ENCODE measurements at places on chromosomes 12 and 14.

- DNase-seq = no peak
Observed at GRCh38 chr14:61101803-61102548, 120.9 kb downstream of the SLC38A6 start.

- no peak for DNase-seq
Observed at GRCh38 chr12:51683763-51684357, 92.8 kb downstream of the SCN8A start.

DNA sequence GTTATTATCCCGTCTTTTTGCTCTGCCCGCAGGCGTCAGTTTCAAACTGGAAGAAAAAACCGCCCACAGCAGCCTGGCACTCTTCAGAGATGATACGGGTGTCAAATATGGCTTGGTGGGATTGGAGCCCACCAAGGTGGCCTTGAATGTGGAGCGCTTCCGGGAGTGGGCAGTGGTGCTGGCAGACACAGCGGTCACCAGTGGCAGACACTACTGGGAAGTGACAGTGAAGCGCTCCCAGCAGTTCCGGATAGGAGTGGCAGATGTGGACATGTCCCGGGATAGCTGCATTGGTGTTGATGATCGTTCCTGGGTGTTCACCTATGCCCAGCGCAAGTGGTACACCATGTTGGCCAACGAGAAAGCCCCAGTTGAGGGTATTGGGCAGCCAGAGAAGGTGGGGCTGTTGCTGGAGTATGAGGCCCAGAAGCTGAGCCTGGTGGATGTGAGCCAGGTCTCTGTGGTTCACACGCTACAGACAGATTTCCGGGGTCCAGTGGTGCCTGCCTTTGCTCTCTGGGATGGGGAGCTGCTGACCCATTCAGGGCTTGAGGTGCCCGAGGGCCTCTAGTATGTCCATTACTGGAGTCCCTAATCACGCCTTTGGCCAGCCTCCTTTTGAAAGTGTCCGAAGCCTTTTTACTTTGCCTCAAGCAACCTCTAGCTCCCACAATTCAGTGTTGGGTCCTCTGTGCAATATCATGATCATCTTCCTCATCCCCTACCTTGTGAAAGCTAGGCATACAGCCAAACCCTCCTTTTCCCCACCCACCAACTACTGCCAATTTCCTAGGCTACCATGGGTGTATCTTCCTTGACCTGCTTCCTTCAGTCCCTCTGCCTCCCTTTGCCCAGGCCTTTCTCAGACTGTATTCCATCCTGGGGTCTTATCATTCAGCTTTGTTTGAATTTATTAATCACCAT, 891 bp downstream of the SPRYD4 start:
- DNase-seq = no peak

DNA sequence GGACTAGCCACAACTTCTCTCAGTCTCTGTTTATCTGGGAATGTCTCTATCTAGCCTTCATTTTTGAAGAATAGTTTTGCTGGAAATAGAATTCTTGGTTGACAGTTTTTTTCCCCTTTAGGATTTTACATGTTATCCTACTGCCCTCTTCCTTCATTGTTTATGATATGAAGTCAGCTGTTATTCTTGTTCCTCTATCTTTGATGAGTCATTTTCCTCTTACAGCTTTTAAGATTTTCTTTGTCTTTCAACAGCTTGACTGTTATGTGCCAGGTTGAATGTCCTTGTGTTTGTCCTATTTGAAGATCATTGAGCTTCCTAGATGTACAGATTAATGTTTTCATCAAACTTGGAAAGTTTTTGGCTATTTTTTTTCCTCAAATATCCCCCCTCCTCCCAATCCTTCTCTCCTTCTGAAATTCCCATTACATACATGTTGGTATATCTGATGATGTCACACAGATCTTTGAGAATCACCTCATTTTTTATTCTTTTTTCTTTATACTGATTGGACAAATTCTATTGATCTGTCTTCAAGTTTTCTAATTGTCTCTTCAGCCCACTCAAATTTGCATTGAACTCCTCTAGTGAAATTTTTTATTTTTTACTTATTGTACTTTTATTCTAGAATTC, 4.5 kb upstream of the GOLGA5 start:
- no peak for DNase-seq

DNA sequence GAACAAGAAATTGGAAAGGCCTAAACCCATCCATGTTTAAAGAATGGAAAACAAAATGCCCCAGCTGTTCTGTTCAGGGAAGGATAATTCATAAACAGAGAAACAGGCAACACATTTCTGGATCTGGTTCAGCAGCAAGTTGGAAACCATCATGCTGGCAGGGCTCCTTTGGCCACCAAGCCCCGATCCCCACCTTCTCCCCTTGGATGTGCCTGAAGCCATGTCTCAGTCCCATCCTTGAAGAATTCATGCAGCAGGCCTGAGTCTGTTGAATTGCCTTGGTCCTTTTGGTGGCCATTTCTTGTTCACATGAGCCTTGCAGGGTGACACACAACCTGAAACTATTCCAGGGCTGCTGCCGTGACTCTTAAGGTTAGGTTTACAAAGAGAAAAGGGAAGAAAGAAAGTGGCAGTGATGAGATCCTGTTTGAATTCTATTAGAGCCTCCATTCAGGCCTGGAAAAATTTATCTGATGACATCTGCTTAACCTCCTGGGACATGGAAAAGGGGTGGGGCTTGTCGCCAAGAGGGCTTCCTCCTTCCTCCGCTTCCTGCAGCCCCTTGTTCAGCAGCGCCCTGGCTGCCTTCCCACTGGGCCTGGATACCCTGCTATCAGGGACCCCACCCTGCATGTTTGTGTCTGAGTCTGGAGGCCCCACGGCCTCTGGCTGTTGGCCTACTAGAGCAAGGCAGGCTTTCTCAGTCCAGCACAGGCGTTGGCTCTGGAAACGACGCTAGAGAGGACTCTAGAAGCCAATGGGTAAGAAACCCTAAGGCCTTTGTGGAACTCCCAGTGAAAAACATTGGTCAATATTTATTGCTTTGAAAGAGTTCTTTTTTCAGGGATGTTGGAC, 341.9 kb downstream of the C12orf75 start:
- DNase-seq = no peak

GRCh38 chr14:36522972-36523715, 3.1 kb upstream of the NKX2-1 start:
- no peak for DNase-seq

- no peak for DNase-seq
Observed at GRCh38 chr14:102255401-102256190, 49.4 kb downstream of the MOK start.

- no peak for DNase-seq
Observed at GRCh38 chr14:96409701-96410100, 17.8 kb downstream of the AK7 start.

DNA sequence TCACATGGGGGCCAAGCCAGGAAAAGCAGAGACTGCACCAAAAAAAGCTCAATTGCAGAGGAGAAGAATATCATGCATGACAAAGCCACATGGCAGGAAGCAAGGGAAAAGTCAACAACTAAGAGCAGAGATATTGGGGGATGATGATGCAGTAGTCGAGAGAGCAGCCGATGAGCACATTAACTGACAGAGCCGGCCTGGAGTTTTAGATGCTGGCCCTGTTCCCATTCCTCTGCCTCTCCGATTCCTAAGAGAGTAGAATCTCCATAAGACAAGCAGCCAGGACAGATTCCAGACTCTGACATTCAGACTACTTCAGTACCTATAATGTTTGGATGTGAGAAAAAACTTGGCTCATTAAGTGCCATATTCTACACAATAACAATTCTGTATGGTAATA, 155.9 kb downstream of the KCNH5 start:
- no peak for DNase-seq

DNA sequence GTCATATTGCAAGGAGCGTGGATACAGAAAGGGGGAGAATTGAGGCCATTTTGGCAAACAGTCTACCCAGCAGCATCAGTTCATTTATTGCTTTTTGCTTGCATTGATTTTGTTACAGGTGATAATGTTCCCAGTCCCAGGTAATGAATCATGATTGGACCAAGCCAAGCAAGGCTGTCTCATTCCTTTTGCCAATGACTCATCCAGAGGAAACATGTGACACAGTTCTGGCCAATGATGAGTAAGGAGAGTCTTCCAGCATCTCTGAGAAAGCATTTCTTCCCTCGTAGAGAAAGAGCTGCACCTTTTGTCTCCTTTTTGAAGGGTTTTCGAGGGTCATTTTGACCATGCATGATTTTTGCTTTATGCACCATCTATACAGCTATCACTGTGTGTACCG, 68.2 kb downstream of the SLC15A4 start:
- DNase-seq = no peak

DNA sequence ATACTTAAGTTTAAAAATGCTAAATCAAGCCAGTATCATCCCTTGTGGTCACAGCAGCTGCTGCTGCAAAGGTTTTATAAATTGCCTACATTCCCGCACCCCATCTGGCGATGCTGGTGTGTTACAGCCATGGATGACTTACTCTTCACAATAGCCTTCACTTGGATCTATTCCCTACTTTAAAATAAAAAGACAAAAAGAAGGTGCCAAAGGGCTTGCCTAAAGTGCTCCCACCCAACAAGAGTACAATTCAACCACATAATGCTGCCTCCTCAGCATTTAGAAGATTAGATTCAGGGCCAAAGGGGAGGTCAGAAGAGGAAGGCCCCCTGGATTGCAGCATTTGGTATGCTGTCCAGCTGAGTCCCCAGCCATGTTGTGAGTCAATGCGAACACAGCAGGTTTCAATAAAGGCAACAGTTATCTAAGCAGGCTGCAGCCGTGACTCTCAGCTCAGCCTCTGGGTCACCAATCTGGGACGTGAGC, 176.1 kb downstream of the DAD1 start:
- no peak for DNase-seq

DNA sequence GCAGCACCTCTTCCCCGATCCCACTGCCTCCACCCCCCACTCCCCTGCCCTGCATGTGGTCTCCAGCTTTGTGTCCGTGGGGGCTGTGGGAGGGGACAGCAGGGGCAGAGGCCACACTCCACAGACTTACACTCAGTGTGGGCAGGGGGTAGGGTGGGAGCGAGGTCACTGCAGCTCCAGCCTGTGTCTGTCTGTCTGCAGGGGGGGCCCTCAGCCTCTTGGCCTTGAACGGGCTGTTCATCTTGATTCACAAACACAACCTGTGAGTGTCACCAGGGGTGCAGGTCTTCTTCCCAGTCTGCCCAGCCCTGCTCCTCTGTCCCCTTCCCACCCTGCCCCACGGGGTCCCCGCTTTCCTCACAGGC, 6.5 kb downstream of the NOC4L start:
- no peak for DNase-seq

DNA sequence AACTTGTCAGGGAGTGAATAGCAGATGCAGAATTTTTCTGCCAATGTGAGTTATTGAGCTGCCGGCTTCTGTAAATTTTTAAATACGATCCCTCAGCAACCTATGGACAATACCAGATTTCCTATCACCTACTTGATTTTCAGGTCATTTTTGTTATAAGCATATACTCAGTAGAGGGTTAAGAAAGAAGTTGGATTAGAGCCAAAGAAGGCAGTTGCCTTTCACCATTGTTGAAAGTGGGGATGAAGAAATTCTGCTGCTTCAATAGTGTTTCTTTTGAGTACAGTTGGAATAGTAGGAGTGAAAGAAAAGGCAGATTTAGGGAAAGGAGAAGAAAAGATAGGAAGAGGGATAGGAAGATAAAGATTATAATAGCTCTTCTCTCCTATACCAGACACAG, 197.1 kb downstream of the ATP23 start:
- DNase-seq = no peak

DNA sequence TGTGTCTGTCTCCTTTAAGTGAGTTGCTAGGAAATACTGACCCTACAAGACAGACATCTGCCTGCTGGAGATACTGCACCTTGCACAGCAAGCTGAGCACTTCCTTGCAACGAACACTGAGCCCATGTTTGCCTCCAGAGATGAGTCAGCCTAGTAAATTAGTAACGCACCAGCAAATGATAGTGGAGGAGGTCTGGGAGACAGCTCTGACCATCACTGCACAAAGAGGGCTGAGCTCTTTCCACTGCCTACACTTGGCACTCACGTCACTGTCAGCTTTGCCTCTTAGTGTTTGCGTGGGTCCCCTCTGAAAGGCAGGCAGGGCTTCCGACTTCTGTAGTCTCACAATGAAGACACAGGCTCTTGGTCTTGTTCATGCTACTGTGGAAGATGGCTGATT, 109.0 kb downstream of the APAF1 start:
- DNase-seq = no peak

- DNase-seq = no peak
Observed at GRCh38 chr12:26953447-26953846, 15.2 kb downstream of the FGFR1OP2 start.

GRCh38 chr12:131159660-131160059, 206.0 kb downstream of the ADGRD1 start:
- DNase-seq = no peak

- DNase-seq = no peak
Observed at GRCh38 chr12:93447555-93448290, 6.0 kb upstream of the UBE2N start.

- DNase-seq = no peak
Observed at GRCh38 chr12:131137836-131138637, 184.3 kb downstream of the ADGRD1 start.

- no peak for DNase-seq
Observed at GRCh38 chr14:29740491-29740890, 187.2 kb downstream of the PRKD1 start.

- no peak for DNase-seq
Observed at GRCh38 chr12:93741659-93742109, 64.5 kb downstream of the CRADD start.

GRCh38 chr12:119432949-119433348, 98.4 kb downstream of the CCDC60 start:
- no peak for DNase-seq

GRCh38 chr12:120369603-120370342, 809 bp upstream of the MSI1 start:
- no peak for DNase-seq

GRCh38 chr12:61504396-61505080, 755.7 kb upstream of the USP15 start:
- DNase-seq = no peak

All from D721Med (cell line).